Stimulated activated CD4-positive, alpha-beta T cell treated with anti-CD3 and anti-CD28 coated beads, TNF-alpha, amount 100 ng/mL, for 4 hours (primary cell): ENCODE measurements at places on chromosomes 13 and 19.
A peak's percentile ranks its signal among the peaks of the same experiment; 100 is the strongest.

DNA sequence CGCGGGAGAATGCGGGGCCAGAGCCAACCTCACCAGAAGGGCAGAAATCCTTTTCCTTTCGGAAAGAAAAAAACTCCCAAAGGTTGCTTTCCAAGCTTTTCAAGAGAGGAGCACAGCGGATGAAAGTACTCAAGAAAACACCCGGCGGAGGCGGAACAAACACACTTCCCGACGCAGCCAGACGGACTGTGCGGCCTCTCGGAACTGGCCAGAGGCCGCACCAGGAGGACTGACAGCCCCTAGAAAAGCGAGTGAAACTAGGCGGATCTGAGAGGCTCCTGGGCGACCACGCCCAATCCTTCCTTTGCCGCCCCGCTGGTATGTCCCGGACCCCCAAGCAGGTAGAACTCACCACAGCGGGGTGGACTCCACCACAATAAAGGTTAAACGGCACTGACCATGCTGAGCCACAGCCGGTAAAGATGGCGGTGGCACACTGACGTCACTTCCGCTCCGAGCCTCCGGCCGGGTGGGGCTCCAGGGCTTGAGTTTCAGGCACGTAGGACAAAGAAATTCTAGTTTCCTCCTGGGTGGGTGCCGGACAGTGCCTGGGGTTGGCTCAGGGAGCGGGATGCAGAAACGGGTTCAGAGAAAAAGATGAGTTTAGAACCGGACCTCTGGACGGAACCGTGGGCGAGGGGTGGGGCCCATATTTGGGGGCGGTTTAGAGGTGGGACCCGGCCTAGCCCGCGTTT lies at the start of gene ZNF562:
ZNF562 (minus strand) TSS at position 438 of the 695 bp plus-strand sequence. CDS start 14,356 bp downstream, outside the sequence.
- DNase-seq, result peak; percentile 67

- no peak for DNase-seq
Measured at GRCh38 chr13:23399347-23399746, 34.2 kb downstream of the SACS start.

- DNase-seq, result no peak
Measured at GRCh38 chr13:39536906-39537305, 66.1 kb downstream of the LHFPL6 start.

DNA sequence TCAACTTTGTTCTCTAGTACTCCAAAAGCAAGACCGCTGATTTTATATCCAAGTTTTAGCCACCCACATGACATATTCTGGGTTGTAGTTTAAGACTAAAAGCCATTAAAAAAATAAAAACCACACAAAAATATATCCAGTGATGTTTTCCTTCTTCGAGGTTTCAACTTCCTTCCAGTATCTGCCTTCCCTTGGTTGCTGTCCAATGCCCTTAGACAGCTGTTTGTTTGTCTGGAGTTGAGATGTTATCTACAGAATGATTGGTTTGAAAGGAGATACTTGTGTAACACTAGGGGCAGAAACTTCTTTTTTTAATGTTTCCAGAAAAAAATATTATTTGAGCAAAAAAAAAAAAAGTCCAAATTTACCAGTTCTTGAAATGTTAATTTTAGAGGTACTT lies 591.5 kb upstream of the PCDH9 start:
- DNase-seq, result no peak

DNA sequence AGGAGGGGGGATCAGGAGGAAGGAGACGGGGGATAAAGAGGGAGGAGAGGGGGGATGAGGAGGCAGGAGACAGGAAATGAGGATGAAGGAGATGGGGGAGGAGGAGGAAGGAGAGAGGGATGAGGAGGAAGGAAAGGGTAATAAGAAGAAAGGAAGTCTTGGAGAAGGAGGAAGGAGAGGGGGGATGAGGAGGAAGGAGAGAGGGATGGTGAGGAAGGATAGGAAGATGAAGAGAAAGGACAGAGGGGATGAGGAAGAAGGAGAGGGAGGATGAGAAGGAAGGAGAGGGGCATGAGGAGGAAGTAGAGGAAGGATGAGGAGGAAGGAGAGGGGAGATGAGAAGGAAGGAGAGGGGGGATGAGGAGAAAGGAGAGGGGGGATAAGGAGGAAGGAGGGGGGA lies 13.0 kb upstream of the VSTM2B start:
- DNase-seq, result no peak

GRCh38 chr19:48419158-48419920 lies 25.9 kb downstream of the GRIN2D start:
- no peak for DNase-seq

DNA sequence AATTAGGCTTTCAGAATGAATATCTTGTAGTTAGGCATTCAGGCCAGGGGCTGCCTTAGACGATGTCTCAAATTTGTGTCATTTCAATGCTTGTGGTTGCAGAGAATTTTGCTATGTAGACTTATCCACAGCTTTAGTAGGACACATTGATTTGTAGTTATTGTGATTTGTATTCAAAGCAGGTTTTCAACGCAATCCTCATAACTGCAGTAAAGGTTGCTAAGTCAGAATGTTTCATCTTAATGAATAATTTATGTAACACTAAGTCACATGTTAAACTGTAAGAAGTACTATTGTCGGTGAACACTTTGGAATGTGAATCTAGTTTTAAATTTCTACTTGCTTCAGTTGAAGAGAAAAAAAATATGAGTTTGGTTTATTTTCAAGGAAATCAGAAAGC lies 1117.2 kb upstream of the SPRY2 start:
- no peak for DNase-seq

- no peak for DNase-seq
Measured at GRCh38 chr13:72805676-72806346, 23.9 kb downstream of the PIBF1 start.

DNA sequence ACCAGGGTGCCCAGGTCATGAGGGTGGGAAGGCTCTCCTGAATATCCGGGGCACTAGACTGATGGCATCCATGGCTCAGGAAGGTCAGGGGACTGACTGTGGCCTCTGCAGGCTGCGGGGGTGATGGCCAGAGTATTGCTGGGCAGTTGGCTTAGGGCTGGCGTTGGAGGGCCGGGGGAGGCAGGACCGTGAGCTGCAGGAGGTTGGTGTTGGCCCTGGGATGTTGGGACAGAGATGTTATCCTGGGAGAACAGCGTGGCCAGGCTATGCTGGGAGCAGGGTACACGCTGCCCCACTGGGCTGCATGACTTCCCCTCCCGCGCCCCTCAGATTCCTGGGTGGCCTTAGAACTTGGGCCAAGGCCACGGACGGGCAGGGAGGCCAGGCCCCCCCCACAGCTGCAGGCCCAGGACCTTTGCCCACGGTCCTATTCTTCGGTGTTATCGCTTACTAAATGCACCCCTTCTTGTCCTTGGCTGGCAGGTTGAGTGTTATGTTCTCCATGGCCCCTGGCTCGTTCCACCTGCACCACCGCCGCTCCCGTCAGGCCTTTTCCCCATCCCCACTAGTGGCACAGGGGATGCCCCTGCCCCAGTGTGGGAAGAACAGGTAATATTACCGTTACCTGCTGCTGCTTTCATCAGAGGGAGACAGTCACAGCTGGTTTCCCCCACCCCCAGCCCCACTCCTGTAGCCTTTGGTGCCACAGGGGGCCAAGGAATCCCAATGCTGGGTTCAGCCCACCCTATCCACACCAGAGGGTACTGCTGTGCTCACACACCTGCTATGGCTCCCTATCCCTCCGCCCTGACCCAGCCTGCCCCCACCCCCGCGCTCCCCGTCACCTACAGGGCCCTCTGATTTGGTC lies 3.2 kb upstream of the ISYNA1 start:
- DNase-seq, result no peak
